ENCODE measurements at places on chromosomes 6 and 20.

GRCh38 chr20:53569606-53570307, 23.9 kb downstream of the ZNF217 start:
- DNase-seq = no peak

DNA sequence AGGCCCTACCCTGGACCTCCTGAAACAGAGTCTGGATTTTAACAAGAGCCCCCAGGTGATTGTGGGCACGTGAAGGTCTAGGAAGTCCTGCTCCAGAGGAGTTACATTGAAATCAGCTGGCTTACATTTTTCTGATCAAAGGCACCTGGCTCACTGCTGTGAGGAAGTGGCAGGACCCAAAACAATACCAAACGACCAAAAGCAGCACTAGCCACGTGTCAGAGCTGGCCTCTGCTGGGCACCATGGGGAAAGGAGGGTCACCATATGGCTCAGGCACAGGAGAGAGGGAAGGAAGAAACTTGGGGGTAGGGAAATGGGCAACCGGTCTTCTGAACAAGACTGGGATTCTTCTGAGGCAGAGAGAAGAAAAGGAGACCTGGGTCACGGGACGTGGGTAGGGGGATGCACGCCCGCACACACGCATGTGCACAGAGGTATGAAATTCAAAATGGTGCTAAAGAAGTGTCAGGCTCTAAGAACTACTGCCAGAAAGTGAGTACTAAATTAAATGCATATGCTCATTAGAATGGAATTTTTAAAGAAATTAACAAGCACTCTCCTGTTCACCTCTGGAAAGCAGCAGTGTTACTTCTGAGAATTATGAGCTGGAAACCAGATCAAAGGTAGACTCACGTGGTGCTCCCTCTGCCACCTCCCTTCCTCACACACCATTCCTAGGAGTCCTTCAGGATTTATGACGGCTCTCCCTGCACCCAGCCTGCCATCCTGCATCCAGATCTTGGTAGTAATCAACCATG, 113.6 kb downstream of the TRERF1 start:
- no peak for DNase-seq

DNA sequence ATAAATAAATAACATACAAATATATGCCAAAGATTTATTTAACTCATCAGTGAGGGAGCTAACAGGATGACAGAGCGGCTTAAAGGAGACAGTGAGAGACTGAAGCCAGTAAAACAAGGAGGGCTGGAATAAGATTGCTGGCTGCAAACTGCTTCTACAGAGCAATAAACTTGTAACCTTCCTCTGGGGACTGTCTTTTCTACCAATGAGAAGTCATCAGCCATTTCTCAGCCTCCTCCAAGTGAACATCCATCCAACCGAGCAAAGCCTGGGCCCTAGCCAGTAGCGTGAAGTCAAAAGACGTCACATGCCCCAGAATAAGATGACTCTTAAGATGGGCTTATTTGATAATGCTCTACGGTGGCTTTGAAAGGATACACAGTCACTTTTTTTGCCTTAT, 42.5 kb downstream of the CPXM1 start:
- DNase-seq = no peak

DNA sequence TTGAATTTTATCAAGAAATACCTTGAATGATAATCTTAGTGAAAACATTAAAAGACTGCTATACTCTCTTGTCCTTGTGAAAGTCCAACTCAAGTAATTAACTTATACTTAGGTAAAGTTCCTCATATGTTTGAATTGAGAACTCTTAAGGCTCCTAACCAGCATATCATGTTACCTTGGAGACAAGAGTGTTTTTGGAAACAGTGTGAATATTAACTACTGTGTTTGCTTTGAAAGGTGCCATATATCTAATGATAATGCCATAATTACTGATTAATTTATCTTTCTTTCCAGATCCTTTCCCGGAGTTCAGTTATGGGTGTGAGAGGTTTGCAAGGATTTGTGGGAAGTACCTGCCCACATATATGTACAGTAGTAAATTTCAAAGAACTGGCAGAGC, 10.5 kb downstream of the FAM120B start:
- DNase-seq = no peak

DNA sequence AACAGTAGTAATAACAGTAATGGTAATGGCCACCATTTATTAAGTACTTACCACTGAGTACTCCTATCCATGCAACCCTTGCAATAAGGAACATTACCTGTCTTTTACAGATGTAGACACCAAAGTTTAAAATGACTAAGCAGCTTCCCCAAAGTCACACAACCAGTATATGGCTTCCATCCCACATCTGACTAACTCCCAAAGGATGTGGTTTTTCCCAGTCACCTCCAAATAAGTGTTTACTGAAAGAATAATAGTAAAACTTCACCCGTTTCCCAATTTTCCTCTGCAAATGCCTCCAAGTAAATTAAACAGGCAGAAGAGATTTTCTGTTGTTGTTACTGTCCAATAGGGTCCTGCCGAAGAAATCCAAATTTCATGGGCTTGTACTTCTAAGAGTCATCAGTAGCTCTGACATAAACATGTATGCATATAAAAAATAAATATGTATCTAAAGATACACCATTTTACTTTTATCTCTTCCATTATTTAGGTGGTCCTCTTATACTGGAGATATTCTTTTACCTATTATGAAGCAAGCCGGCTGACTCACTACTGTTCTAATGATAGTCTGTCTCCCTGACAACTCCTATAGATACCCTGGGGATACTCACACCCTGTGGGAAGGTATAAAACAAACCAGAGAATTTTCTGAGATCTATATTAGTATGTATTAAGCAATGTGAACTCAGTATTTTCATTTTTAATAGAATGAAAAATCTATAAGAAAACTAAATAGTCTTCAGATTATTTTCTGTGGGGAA, 77.9 kb upstream of the ID4 start:
- no peak for DNase-seq

- no peak for DNase-seq
These were observed 125.6 kb downstream of the BANF2 start for GRCh38 chr20:17825252-17825959.

DNA sequence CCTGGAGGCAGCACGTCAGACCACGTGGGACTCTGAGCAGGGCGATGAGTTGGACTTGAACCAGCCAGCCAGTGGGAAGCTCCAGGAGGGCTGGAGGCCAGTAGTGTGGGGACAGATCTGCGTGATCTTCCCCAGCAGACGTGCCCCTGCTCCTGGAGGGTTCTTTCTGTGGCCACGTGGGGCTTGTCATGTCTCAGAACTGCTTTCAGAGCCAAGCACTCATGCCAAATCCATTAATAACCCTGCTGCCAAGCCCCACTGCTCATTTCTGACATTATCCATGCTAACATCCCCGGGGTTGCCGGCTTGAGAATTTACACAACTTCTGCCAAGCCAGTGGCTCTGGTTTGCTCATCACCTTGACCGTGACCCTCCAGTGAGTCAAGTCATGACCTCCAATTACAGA, 38.3 kb downstream of the SIRPA start:
- no peak for DNase-seq

- DNase-seq = no peak
These were observed 6.7 kb upstream of the SSTR4 start for GRCh38 chr20:23028392-23028791.

DNA sequence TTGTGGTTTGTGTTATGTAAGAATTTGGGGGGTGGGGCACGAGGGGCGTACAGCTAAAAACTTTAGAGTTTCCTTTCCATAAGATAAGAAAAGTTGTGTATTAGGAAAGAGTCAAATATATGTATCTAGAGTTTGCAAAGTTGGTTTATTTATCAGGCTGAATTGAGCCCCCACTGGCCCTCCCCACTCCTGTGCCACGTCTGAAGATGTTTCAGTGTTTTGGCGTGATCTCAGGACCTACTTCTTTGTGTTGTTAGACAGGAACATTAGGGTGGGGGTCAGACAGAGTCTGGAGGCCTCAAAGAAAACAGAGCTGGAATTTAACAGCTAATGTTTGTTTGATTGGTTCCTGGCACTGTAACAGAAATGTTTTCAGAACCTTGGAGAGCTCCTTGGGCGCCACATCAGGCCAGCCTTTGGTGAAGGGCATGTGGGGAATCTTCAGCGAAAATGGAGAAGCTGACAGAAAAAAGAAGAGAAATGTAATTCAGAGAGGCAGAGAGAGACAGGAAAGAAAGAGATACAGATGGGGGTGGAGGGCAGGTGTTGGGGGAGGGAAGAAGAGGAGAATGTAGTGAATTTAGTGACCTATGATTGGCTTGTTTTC, 674 bp downstream of the NRSN1 start:
- no peak for DNase-seq

GRCh38 chr20:1469925-1470571, 3.4 kb upstream of the NSFL1C start:
- DNase-seq = no peak

GRCh38 chr20:14214046-14214445, 123.4 kb downstream of the FLRT3 start:
- DNase-seq = no peak

DNA sequence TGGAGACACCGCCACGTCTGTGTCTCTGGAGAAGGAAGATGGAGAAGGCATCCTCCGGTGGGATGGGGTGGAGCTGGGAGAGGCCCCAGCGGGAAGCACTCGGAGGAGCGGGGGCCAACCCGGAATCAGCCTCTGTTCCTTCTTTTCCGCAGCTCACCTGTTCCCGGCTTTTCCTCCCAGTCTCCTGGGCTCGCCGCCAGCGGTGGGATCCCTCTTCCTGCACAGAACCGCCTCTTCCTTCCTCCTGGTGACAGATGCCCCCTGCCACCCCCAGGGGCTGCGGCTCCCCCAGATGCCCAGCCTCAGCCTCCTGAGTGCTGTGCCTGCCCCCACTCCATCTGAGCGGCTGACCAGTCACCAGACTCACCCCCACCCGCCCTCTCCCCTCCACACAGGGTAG, 23.3 kb downstream of the RAMACL start:
- no peak for DNase-seq

- no peak for DNase-seq
These were observed 471.3 kb downstream of the UTRN start for GRCh38 chr6:144756469-144756868.

GRCh38 chr20:40397467-40397866, 291.6 kb downstream of the MAFB start:
- no peak for DNase-seq

Measured in stimulated activated CD8-positive, alpha-beta memory T cell treated with anti-CD3 and anti-CD28 coated beads, Interleukin-2, amount 100 ng/mL, for 1 hour (primary cell).